H9 (cell line): ENCODE measurements at places on chromosomes 7 and 10. TPM values are rescaled to one million over a fixed set of nuclear protein-coding genes. Genes with fewer than 3 reads are reported as not detected.
A peak's percentile ranks its signal among the peaks of the same experiment; 100 is the strongest.

DNA sequence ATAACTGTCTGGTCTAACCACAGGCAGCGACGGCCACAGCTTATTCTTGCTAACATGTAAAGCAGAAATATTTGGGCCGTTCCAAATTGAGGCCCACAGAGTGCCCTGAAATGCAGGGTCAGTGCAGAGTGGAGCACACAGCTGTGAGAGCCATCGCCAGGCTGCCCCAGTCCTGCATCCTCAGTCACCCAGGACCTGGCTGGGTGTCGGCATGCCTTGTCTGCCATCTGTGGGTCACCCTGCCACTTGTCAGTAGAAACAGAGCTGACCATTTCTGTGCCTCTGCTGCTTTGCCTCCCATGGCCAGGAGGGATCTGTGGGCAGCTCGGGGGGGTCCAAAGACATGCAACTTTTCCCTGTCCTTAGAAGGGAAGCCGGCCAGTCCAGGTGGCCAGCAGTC, 57.3 kb upstream of the BTBD16 start:
- H3K36me3 ChIP-seq, result peaks cover 40% of the 10 kb centered on the region
- no peak overlapping the region for H3K4me3 ChIP-seq
- H3K27me3 ChIP-seq, result no peaks in the 10 kb centered on the region
- H3K27ac ChIP-seq, result no peak overlapping the region
- DNase-seq, result peak; percentile 38
- no peaks in the 10 kb centered on the region for H3K4me1 ChIP-seq

- no peaks in the 10 kb centered on the region for H3K27me3 ChIP-seq
- no peak for DNase-seq
- no peak overlapping the region for H3K4me3 ChIP-seq
- H3K4me1 ChIP-seq, result peaks cover 7% of the 10 kb centered on the region; the same call in 1 of the 2 replicates
Observed at GRCh38 chr7:150564566-150564965, 2.6 kb upstream of the GIMAP4 start.

Gene BLNK
- not detected in 2 replicates for total RNA-seq

Gene GPR26
- 0.07 and 0.09 TPM in 2 replicates for total RNA-seq

DNA sequence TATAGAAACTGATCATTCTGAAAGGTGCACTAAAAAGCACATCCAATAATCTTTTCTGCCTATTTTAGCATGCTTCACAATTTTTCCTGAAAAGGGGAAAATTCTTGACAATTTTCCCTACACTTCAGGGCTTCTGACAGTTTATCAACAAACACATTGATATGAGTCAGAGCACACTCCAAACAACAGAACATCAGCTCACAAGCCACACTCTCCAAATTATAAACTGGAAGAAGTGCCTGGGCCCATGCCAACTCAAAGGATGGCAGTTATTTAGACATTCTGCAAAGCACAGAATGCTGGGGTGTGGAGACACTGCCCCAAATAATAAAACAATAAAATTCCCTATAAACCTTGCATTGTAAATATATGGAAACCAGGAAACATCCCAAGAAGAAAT, 90.8 kb downstream of the ELAPOR2 start:
- peaks cover 14% of the 10 kb centered on the region for H3K4me1 ChIP-seq
- no peak overlapping the region for H3K4me3 ChIP-seq

- H3K36me3 ChIP-seq, result 0 out of 2 replicates have a peak, but pooled peaks cover 2% of the 10 kb centered on the region
- no peak for DNase-seq
- H3K27me3 ChIP-seq, result no peaks in the 10 kb centered on the region
- no peak overlapping the region for H3K4me3 ChIP-seq
Observed at GRCh38 chr7:13099154-13099795, 411.8 kb downstream of the ARL4A start.

- no peak overlapping the region for H3K27ac ChIP-seq
- no peak overlapping the region for H3K4me3 ChIP-seq
- H3K36me3 ChIP-seq, result no peaks in the 10 kb centered on the region
- no peak for DNase-seq
- H3K4me1 ChIP-seq, result peaks cover 5% of the 10 kb centered on the region; the same call in 1 of the 2 replicates
Observed at GRCh38 chr10:77284797-77285196, 352.8 kb downstream of the KCNMA1 start.

DNA sequence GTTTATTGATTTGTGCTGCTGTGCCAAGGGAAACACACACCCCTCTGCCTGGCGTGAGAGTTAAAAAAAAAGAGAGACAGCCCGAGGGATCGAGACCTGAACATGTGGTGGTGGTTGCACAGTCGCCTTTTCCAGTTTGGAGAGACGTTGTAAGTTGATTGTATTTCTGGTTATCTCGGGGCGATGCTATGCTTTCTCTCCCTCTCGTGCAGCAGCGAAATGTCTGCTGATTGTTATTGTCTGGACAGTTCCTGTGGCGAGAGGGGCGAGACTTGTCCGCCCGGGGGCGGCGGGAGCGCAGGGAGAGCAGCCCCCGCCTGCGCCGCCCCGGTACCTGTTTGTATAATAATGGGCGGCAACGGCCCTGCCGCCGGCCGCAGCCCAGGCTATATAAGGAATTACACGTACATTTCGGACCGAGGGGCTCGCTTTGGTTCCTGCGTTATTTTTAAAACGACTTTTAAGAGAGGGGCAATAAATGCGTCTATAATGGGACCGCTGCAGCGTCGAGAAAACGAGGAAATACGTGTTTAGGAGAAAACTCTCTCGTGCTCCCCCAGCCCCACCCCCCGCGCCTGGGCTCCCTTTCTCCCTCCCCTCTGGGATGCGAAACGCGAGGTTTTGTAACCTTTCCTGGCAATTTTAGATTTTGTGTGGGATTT, 1.7 kb downstream of the ZEB1 start:
- peak overlapping the region; percentile 62 for H3K4me3 ChIP-seq
- H3K27me3 ChIP-seq, result peaks cover 23% of the 10 kb centered on the region
- DNase-seq, result peak; percentile 33
- no peaks in the 10 kb centered on the region for H3K4me1 ChIP-seq
- H3K27ac ChIP-seq, result no peak overlapping the region

GRCh38 chr10:10796061-10796773, 221.5 kb upstream of the CELF2 start:
- peaks cover 13% of the 10 kb centered on the region for H3K4me1 ChIP-seq
- DNase-seq, result no peak
- H3K27me3 ChIP-seq, result no peaks in the 10 kb centered on the region
- H3K36me3 ChIP-seq, result no peaks in the 10 kb centered on the region
- H3K27ac ChIP-seq, result peak overlapping the region; percentile 75

Gene SLC29A4
- total RNA-seq, result 12.4 and 13.3 TPM in 2 replicates

Gene IL15RA
- total RNA-seq, result 0.18 and 0.31 TPM in 2 replicates

Gene HIF1AN
- total RNA-seq, result 53.8 and 58.7 TPM in 2 replicates

GRCh38 chr7:149771720-149772240, 1.6 kb downstream of the ZNF467 start:
- peak overlapping the region; percentile 81 for H3K4me3 ChIP-seq
- peaks cover 55% of the 10 kb centered on the region for H3K27me3 ChIP-seq
- no peaks in the 10 kb centered on the region for H3K4me1 ChIP-seq
- peak; percentile 94 for DNase-seq
- no peaks in the 10 kb centered on the region for H3K36me3 ChIP-seq
- H3K27ac ChIP-seq, result no peak overlapping the region

Gene RSBN1L
- total RNA-seq, result 20.6 and 20.7 TPM in 2 replicates

Gene SHTN1
- 21.3 and 22.1 TPM in 2 replicates for total RNA-seq

- H3K4me1 ChIP-seq, result no peaks in the 10 kb centered on the region; the same call in 1 of the 2 replicates
- H3K36me3 ChIP-seq, result no peaks in the 10 kb centered on the region
- H3K4me3 ChIP-seq, result no peak overlapping the region
- no peaks in the 10 kb centered on the region for H3K27me3 ChIP-seq
- no peak overlapping the region for H3K27ac ChIP-seq
Observed at GRCh38 chr10:101095550-101096213, 33.9 kb downstream of the KAZALD1 start.

DNA sequence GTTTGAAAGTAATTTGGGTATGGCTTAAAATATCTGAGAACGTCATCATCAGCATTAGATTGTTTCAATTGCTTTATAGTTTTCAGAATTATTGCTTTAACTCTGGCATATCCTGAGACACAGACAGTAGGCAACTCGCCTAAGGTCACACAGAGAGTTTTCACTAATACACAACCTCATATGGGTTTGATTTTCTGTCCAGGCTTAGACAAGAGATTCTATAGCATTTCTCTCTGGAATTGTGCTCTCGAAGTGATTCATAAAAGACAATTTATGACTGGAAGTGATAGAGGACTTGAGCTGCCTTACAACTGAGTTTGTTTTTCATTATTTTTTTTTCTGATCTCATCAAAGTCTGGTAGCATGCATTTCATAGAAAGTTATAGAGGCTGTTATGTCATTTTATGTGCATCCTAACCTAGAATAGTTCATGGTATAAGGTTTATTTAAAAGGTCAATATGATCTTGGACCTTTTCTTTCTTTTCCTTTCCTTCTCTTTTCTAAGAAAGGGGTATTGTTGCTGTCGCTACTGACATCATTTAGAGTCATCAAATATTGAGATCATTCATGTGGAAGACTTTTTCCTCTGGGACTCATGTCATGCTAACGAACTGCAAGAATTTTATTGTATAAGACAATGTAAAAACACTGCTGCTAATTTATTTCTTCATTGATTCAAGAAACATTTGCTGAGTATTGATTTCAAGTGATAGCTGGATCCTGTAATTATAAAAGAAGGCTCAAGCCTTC, 278.2 kb downstream of the PLXDC2 start:
- no peaks in the 10 kb centered on the region for H3K27me3 ChIP-seq
- no peak overlapping the region for H3K27ac ChIP-seq

GRCh38 chr7:74033372-74034311, 5.7 kb downstream of the ELN start:
- peaks cover 4% of the 10 kb centered on the region; the same call in 1 of the 2 replicates for H3K4me1 ChIP-seq
- no peak overlapping the region for H3K27ac ChIP-seq
- DNase-seq, result no peak
- 0 out of 3 replicates have a peak overlapping the region, but pooled peaks have one; percentile 5 for H3K4me3 ChIP-seq
- no peaks in the 10 kb centered on the region for H3K36me3 ChIP-seq

DNA sequence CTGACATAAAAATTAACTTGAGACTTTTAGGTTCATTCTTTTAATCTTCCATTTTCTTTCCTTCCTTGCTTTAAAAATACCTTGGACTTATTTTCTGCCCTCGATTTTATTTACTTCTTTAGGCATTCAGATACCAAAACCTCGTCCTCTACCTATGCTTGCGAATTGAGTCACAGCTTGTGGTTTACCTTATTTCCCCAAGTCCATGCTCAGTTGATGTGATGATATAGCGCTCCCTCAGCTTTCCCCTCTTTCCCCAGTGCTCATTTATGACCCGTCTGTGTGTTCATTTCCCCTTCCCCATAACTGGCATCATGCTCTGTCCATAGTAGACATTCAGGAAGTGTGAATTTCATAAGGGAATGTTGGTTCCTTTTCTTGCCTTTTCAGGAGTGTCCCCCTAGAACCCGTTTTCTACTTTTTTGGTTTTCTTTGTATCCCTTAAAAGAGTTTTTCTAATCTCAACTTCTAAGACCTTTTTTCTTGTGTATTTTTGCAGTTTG, 19.1 kb upstream of the PRKRIP1 start:
- DNase-seq, result no peak
- H3K27ac ChIP-seq, result no peak overlapping the region
- no peaks in the 10 kb centered on the region; the same call in 1 of the 2 replicates for H3K4me1 ChIP-seq
- H3K27me3 ChIP-seq, result no peaks in the 10 kb centered on the region

DNA sequence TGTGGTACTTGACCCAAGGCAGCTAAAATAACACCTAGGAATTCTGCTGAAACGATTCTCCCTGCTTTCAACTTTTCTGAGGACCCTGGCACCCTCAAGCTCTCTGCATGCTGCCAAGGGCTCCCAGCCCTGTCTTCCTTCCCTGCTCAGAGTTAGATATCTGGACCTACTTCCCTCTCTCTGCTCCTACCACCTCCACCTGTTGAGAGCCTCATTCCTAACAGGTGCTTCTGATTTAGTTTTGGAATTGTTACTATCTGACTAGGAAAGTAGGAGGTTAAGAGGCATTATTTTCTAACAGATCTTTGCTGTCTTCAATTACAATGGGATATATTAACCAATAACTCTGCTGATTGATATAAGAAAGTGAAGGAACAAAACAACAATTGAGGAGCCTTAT, 253.8 kb downstream of the FZD1 start:
- H3K36me3 ChIP-seq, result no peaks in the 10 kb centered on the region
- no peak overlapping the region for H3K4me3 ChIP-seq
- no peak for DNase-seq

Gene AZGP1
- 0.24 TPM in 1 of 2 replicates, not detected in the other for total RNA-seq
